ENCODE measurements at places on chromosomes 1 and 21.

DNA sequence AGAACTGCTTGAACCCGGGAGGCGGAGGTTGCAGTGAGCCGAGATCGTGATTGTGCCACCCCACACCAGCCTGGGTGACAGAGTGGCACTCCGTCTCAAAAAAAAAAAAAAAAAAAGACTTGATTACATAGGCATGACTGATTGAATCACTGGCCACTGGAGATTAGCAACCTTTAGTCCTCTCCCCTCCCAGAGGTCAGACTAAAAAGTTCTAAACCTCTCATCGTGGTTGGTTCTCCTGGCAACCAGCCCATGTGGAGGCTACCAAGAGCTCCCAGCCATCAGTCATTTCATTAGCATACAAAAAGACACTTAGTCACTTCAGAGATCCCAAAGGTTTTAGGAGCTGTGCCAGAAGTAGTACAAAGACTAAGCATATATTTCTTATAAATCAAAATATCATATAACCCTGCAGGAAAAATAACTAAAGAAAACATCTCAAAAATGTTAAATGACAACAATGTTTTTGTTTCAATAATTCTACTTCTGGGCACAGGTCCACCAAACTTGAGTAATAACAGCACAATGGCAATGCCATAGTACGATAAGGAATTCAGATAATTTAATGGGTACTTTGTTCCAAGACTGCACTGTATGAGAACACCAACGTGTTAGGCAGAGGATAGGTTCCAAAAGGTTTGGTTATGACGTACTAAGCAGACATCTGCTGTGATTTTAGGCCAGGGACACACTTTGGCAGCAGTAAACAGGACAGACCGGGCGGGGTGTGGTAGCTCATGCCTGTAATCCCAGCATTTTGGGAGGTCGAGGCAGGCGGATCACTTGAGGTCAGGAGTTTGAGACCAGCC lies 18.1 kb downstream of the USP48 start:
- DNase-seq, result no peak

DNA sequence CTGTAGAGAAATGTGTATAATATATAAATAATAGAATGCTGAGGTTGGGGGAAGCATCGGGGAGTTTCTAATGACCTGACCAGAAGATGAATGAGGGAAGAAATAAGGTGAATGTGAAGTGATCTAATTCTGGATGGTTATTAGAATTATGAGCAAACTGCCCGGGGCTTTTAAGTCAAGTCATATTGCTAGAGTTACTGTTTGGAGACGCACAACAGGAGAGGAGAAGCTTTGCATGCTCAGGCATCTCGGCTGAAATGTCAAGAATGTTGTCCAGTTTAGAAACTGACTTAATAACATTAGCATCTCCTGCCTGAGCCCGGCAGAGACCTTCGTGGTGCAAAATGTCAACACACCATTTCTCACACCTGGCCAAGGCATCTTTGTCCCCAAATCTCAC lies 119.1 kb downstream of the RRAGC start:
- DNase-seq, result no peak

DNA sequence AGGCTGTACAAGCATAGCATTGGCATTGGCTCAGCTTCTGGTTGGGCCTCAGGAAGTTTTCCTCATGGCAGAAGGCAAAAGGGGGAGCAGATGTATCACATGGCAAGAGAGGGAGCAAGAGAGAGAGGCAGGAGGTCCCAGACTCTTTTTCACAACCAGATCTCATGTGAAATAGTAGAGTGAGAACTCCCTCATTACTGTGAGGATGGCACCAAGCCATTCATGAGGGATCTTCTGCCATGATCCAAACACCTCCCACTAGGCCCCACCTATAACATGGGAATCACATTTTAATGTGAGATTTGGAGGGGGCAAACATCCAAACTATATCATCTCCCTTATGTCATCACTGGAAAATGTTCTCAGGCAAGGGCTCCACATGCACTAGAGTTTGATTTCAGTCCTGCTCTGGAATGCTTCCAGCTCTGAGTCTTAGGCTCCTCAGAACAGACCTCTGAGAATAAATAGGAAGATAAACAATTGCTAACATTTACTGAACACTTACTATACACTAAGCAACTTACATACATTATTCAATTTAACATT lies 39.4 kb upstream of the VTCN1 start:
- DNase-seq, result no peak

- DNase-seq, result no peak
These were observed 27.2 kb upstream of the NPPB start for GRCh38 chr1:11885916-11886315.

DNA sequence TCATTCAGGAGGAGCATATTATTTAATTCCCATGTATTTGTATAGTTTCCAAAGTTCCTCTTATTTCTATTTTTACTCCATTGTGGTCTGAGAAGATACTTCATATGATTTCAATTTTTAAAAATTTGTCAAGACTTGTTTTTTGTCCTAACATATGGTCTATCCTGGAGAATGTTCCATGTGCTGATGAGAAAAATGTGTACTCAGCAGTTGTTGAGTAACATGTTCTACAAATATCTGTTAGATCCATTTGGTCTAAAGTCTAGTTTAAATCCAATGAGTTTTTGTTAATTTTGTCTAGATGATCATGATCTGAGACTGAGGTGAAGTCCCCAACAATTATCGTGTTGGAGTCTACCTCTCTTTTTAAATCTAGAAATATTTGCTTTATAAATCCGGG lies 14.5 kb downstream of the PSMG1 start:
- no peak for DNase-seq

GRCh38 chr1:94796266-94796665 lies 23.9 kb upstream of the SLC44A3 start:
- no peak for DNase-seq

GRCh38 chr1:94768036-94768435 lies 52.1 kb upstream of the SLC44A3 start:
- DNase-seq, result no peak

DNA sequence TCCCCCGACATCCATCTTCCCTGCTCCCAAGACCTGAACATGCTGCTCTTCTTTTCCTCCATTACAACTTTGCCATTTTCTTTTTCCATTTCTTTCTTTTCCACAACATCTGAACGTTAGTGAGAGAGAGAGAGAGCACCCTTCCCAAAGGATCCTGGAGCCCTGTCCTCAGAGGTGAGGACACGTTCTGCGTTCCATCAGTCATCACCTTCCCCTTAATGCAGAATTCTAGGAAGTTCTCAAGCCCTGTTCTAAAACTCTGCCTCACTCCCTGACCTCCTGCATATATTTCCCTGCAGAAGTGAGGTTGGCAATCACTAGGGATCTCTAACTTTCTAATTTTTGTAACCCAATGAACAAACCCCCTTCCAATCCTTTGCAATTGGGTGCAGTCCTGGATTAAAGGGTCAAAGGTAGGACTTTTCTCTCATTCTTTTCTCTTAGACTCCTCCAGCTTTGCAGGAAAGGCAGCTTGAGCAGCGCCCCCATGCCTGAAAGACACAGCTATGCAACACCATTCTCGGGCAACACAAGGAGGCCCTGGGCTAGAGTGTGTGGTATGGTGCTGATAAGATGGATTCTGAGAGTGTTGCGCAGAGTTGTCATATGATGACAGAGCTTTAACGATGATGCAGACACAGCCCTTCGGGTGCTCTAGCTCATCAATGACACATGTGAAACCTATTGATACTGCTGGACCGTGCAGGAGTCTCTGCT lies 59.2 kb upstream of the TNR start:
- no peak for DNase-seq

Measured in Karpas-422 (cell line).